ENCODE measurements at places on chromosomes 12 and 14.

DNA sequence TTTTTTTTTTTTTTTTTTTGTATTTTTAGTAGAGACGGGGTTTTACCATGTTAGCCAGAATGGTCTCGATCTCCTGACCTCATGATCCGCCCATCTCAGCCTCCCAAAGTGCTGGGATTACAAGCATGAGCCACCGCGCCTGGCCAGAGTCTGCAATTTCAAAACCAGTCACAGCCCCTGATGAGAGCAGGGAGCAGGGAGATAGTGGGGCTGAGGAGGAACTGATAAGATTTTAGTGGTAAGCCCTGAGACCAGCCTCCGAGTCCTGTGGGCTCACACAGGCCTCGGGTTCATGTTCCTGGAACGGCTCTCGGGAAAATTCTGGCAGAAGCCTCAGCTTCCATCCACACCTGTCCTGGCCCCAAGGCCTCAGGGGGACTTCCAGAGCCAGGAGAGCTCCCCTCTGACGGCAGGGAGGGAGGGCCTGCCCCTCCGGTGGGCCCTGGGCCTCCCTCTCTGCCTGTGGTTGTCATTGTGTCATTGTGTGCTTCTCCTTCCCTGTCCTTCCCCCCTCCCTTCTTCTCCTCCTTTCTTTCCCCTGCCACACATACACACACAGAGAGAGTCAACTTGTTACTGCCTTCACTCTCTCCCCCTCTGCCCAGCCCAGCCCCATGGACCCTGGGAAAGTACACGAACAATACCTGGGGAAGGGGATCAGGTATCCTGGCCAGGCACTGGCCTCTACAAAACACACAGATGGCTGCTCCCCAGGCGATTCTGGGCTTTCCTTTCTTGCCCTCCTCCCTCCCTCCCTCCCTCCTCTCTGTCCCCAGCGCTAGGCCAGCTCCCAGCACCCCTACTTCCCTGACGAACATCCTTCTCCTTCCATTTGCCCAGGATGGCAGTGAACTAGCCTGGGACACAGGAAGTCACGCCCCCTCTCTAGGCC, 294.1 kb downstream of the DPF3 start:
- no peak for DNase-seq

- DNase-seq = no peak
Observed at GRCh38 chr12:79370021-79370420, 320.7 kb downstream of the PAWR start.

DNA sequence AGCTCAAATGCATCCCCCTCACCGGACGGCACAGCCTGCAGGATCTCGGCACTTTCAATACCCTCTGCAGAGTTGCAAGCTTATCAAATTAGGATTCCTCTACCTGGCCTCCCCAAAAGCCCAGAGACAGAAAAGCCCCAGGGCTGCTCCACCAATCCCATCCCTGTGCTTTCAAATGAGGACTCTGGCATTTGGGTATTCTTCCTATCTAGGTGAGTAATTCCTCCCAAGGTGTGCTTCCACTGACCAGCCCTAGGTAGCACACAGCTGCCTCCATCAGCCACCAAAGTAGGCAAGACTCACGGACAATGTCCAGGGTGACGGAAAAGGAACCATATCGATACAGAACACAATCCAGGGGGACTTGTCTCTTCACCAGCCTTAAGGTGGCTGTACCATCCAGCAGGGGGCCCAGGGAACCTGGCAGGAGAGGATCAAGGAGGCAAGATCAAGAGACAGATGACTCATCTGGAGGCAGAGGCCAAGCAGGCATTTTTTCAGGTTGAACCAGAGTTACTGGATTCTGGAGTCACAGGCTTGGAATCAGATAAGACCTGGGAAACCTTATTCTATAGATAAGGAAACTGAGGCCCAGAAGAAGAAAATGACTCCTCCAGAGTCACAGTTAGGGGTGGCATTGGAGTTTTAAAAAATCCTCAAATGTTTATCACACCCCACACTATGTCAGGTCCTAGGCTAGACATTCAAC, 9.9 kb downstream of the PMEL start:
- DNase-seq = no peak

GRCh38 chr12:77625441-77625840, 205.3 kb upstream of the NAV3 start:
- DNase-seq = no peak

DNA sequence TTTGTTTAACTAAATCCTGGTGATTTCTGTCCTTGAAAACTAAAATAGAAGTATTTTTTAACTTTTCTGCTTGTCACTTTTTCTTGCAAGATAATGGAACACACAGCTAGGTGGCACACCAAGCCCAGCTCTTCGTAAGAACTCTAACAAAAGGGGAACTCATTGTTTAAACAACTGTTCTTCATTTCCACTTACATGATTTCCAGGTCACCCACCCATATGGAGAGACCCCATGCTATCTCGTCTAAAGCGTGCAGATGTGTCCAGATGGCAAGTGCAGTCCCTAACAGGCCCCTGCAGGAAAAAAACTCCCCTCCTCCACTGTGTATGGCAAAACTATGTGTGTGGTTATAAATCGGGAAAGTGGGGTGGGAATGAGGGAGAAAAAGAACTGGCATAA, 43.3 kb upstream of the NT5DC3 start:
- DNase-seq = no peak

GRCh38 chr14:59161561-59162175, 26.8 kb upstream of the DAAM1 start:
- DNase-seq = no peak

DNA sequence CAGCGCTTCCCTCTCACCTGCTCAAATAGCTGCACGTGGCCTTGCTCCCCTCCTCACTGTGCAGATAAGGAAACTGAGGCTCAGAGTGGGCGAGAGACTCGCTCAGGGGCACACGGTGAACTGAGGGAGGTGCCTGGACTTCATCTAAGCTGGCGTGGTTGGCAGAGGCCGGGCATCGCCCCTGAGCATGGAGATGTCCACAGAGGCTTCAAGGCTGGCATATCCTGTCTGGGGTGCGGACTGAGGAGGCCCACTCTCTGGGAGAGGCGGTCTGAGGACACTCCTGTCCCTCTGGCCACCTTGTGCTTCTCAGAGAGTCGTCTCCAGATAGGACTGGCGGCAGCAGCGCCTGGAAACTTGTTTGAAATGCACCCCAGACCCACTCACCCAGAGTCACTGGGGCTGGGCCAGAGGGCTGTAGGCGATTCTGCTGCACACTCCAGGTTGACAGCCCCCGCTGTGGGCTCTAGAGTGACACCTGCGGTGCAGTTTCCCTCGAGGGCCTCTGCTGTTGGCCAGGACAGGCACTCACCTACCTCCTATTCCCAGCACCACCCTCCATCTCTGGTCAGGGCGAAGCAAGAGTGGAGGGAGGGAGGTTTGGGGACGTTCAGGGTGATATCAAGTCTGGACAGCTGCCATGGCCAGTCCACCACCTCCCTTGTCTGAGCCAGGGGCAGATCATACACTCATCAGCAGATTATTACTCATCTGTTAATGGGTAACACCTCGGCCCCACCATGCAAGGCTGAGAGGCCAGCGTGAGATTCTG, 11.2 kb upstream of the LBHD2 start:
- DNase-seq = no peak

DNA sequence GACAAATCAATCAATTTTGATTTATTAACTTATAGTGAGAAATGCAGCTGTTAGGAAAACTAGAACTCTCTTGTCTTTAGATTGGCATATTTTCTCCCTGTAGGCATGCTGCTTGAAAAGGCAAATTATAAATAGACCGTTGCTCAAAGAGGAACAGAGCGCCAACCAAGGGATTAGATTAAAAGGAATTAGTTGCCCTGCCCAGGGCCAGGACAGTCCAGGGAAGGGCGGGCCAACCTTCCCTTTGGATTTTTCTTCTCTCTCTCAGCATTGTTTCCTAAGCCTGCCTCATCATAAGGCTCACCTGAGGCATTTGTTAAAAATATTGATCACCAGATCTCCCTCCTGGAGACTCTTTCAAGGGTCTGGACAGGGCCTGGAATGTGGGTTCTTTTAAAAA, 8.6 kb downstream of the CIPC start:
- no peak for DNase-seq

GRCh38 chr12:29804019-29804418, 20.3 kb upstream of the TMTC1 start:
- no peak for DNase-seq

DNA sequence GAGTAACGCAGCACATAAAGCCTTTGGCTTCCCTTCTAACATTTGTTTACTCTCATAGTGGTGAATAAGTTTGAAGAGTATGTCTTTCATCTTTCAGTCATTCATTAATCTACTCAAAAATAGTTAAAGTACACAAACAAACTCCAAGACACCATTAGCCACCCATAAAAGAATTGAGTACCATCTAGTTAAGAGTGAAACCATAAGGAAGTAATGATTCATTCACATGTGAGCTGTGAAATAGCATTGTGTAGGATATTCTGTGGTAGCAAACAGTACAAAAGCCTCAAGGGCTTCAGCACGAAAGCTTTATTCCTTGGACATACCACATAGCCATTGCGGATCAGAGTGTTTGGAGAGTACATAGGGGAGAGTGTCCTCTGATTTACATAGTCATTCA, 13.9 kb downstream of the SYT1 start:
- DNase-seq = no peak

- DNase-seq = no peak
Observed at GRCh38 chr12:128864516-128865186, 11.4 kb downstream of the GLT1D1 start.

DNA sequence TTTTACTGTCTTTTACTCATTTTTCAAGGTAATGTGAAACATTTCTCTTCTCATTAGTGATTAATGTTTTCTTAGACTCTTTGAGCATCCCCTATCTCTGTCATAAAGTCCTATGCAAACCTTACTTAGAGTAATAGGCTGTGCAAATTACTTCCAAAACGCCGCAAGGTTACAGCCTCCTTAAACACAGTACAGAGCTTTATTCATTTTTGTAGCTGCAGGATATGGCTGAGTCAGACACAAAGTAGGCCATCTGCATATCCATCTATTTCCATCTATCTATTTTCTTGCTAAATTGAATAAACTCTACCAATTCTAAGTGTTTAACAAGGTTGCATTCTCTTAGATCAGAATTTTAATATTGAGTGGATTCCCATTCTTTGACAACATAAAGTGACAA, 335.6 kb upstream of the SLC16A7 start:
- DNase-seq = no peak

DNA sequence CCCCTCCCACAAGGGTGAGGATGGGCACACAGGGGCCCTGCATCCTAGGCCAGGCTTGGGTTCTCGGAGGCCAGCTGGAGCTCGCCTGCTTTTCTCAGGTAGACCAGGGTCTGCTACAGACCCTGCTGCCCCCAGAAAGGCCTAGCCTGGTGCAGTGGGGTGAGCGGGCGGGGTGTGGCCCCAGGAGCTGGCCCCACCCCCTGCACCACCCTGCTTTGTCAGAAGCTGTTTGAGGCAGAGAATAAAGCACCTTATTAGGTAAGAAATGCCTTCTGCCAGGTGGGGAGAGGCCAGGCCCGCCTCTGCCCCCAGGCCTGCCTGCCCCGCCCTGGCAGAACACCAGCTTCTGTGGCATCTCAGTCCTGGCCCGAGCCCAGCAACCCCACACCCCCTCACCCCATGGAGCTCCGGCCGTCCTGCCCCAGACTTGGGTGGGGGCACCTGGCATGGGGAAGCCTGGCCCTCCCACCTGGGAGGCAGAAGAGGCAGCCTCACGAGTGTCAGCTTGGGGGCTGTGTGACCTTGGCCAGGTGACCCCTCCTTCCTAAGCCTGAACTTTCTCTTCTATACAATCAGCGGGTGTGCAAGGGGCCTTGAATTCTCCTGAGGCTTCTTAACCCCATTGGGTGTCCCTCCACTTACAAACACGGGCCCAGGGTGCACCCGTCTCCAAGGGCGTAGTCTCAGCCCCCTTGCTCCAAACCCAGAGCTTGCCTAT, 43.2 kb downstream of the KRT80 start:
- no peak for DNase-seq

GRCh38 chr12:49367381-49368239, at the start of gene SPATS2:
SPATS2 (plus strand) TSS chr12:49367462; CDS start chr12:49461013, 93,551 bp downstream.
- DNase-seq = peak; percentile 40

GRCh38 chr12:109273354-109273753, 35.7 kb downstream of the FOXN4 start:
- DNase-seq = peak; percentile 55

DNA sequence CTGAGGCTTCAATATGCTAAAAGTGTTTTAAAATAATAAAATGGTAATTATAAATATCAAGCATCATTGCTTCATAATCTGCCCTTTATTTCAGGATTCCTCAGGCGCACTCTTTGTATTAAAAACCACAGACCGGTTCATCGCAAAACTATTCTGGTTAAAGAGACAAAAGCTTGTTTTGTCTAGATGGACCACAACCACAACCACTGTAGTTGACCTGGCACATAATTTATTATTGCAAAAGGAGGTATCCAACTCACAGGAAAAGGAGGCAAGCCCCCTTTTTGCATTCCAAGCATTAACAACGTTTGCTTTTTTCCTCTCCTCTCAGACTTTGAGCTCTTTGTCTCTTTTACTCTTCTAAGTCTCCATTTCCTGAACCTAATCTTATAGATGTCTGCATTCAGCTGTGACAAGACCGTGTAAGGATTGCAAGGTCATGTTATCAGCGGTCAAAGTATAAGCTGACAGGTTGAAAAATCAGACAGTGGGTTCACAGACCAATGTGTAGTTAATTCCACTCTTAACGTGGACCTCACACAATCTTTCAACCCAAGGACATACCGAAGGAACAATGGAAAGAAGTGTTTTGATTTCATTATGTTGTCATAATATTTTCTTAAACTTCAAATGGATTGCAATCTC, 1057.6 kb downstream of the GALC start:
- no peak for DNase-seq

DNA sequence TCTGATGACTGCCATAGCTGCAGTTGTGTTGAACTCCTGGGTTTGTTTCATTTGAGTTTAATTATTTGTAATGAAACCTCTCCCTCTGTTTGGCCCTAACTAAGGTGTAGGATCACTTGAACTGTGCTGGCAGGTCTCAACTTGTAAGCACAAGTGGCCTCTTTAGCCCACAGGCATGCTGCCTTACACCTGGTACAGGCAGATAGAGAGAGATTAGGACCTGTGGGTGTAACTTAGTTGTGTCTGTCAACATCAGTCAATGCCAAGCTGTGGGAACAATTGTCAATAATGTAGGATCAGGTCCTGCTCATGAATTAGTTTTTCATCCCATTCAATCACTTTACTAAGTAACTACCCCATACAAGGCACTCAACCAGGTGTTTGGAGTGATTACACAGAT, 263.0 kb upstream of the G2E3 start:
- peak; percentile 79 for DNase-seq
